ENCODE measurements at places on chromosomes 11 and 22.

GRCh38 chr11:86746514-86746913 is 53.8 kb upstream of the PRSS23 start:
- DNase-seq: no peak

DNA sequence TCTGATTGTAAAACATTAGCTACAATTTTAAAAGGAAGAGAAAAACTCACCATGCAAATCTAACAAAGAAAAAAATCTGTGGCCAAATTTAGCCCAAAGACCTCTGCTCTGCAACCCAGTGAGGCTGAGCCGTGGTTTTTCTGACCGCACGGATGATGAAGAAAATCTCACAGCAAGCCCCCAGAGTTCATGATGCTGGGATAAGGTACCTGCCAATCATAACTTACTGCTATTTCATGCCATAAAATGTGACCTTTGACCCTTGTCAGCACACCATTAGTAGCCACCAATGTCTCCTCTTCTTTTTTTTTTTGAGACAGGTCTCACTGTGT is 11.1 kb downstream of the CERK start:
- no peak for DNase-seq

- DNase-seq: no peak
Observed at GRCh38 chr22:27068121-27068520, 410.7 kb downstream of the MIAT start.

DNA sequence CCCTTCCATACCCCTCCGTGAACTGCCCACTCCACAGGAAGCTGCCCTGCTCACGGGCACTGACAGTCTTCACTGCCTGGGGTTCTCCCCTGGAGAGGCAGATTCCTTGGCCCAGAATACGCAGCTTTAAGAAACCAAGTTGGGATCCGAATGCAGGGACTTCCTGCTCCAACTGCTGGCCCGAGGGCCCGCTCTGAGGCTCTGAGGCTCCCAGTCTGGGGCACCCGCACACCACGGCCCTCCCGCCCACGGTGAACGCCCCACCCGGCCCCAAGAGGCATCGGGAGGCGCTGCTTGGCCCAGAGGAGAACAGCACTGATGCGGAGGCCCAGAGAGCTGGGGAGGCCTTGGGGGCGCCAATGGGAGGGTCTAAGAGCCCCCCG is 42.3 kb downstream of the IGF2 start:
- no peak for DNase-seq

- no peak for DNase-seq
Observed at GRCh38 chr11:86670911-86671310, 1.5 kb downstream of the ME3 start.

DNA sequence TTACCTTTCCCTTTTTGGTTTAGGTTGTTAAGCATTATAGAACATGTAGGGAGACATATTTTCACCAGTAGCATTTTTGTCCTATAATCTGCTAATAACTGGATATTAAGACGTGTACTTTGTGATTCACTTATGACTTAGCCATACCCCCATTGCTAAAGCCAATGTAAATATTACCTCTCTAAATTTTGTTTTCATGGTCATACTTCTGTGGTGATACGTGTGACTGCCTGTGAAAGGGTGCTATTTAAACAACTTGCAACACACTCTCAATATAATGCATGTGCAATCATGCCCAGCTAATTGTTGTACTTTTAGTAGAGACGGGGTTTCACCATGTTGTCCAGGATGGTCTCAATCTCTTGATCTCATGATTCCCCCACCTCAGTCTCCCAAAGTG is 36.2 kb upstream of the PAK1 start:
- no peak for DNase-seq

GRCh38 chr11:1864231-1864630 is 11.3 kb downstream of the LSP1 start:
- no peak for DNase-seq

DNA sequence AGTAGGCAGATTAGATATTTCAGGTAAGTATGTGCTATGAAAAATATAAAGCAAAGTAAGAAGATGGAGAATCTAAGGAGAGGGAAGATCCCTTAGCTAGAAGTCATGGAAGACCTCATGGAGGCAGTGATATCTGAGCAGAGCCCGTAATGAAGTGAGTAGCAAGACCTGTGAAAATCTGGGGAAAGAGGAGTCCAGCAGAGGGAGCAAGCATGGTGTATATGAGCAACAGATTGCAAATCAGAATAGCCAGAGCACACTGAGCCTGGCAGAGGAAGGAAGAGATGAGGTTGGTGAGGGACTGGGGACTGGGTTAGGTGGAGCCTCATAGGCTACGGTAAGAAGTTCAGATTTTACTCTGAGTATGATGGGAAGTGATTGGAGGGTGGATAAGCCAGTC is 9.4 kb downstream of the LHFPL7 start:
- DNase-seq: no peak

DNA sequence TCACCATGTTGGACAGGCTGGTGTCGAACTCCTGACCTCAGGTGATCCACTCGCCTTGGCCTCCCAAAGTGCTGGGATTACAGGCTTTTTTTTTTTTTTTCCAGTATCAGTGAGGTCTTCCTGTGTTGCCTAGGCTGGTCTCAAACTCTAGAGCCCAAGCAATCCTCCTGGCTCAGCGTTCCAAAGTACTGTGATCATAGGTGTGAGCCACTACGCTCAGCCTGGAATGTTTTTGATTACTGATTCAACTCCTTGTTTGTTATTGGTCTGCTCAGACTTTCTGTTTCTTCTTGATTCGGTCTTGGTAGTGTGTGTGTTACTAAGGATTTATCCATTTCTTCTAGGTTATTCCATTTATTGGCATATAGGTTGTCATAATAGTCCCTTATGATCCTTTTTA is 31.3 kb downstream of the NAGA start:
- no peak for DNase-seq

DNA sequence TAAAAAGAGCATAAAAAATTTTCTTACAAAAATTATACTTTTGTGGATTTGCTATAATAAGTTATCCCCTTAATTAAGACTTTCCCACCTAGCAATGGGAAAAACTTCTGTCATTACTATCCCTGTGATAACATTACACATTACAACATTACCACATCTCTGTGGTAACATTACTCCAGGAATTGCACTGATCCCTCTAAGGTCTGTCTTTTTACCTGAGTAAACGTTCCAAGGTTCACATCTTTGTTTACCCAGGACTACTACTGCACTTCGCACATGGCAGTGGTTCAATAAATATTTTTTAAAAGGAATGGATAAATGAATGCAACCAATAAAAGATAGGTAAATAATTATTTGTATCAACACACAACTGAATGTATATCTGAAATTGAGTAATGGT is 92.4 kb upstream of the NOX4 start:
- DNase-seq: no peak

Measured in foreskin melanocyte (primary cell).